ENCODE measurements at places on chromosomes 3 and 15. TPM values are rescaled to one million over a fixed set of nuclear protein-coding genes. Genes with fewer than 3 reads are reported as not detected.

SLC27A2 gene
- polyA plus RNA-seq: 1.9 TPM

- no peak for DNase-seq
Observed at GRCh38 chr3:106296062-106296461, 427.2 kb upstream of the CBLB start.

RPP14 gene
- 9.4 TPM for polyA plus RNA-seq

- DNase-seq: no peak
Observed at GRCh38 chr3:99641480-99641879, 3.1 kb downstream of the COL8A1 start.

DNA sequence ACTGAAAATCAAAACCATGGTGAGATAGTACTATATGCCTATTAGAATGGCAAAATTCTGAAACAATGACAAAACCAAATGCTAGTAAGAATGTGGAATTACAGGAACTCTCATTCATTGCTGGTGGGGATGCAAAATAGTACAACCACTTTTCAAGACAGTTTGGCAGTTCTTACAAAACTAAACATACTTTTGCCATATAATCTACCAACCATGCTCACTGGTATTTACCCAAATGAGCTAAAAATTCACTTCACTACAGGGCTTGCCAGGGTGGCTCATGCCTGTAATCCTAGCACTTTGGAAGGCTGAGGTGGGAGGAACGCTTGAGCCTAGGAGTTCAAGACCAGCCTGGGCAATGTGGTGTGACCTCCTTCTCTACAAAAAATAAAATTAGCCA lies 40.0 kb downstream of the MYO9A start:
- no peak for DNase-seq

FEM1B gene
- 32.4 TPM for polyA plus RNA-seq

- no peak for DNase-seq
Observed at GRCh38 chr3:13045241-13045903, 27.9 kb downstream of the IQSEC1 start.

DNA sequence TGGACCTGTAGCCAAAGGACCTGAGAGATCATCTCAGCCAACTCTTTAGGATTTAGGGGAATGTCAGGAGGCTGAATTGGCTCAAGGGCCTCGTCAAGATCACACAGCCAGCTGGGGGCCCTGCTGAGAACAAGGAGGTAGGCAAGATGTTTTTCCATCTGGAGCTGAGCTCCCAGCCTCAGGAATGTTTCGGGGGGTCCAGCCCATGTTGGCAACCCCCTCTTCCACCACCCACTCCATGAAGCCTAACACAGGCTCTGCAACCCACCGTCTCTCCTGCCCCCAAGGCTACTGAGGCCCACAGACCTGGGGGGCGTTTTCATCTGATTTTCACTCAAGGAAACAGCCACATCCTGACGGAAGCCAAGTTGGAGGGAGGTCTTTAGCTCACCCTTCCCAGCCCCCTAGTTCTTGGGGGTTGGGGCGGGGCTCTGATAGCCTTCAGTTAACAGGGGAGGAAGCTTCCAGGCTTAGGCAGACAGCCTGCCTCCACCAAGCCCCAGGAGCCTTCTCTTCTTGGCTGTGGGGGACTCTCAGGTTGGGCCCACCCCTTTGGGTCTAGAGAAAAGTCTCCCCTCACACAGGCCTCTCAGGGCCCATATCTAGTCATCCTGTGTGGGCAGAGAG lies 48.8 kb downstream of the EPHB3 start:
- no peak for DNase-seq

DNA sequence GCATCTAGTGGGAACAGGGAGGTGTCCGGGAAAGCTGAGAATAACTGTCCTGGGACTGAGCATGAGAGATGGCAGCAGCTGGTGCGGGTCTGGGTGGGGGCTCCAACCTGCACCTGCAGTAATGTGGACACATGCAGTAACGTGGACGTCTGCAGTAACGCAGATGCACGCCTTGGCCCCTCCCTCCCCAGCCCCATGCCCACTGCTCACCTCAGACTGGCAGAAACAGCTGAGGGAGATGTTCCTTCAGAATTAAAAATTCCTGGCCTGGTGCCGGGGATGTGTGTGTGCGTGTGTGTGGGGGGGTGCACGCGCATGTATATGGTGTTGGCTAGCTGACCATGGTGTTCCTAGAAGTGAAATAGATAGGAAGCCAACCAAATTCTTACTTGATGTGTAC lies 86.7 kb upstream of the OXTR start:
- no peak for DNase-seq

PBRM1 gene
- polyA plus RNA-seq: 25.1 TPM

Data from urinary bladder (tissue), 4 donors.